CD4-positive, alpha-beta memory T cell (primary cell): ENCODE measurements at places on chromosomes 1 and 21.

DNA sequence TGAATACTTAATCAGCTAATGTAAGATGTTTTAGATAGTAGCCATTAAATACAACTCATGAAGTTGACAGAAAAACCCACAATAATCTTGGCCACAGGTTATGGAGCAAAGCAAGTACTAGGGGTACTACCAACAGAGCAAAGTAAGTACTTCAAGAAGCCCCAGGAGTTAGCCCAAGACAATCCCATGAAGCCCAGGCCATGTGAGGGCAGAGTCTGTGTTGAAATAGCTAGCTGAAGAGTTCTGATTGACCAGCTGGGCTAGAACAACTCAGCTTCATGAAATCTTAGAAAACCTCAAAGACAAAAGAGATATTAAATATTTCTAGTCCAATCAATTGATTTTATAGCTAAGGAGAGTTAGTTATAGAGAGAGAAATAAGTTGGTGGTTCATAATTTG is 212.9 kb upstream of the HOOK1 start:
- no peak for DNase-seq

DNA sequence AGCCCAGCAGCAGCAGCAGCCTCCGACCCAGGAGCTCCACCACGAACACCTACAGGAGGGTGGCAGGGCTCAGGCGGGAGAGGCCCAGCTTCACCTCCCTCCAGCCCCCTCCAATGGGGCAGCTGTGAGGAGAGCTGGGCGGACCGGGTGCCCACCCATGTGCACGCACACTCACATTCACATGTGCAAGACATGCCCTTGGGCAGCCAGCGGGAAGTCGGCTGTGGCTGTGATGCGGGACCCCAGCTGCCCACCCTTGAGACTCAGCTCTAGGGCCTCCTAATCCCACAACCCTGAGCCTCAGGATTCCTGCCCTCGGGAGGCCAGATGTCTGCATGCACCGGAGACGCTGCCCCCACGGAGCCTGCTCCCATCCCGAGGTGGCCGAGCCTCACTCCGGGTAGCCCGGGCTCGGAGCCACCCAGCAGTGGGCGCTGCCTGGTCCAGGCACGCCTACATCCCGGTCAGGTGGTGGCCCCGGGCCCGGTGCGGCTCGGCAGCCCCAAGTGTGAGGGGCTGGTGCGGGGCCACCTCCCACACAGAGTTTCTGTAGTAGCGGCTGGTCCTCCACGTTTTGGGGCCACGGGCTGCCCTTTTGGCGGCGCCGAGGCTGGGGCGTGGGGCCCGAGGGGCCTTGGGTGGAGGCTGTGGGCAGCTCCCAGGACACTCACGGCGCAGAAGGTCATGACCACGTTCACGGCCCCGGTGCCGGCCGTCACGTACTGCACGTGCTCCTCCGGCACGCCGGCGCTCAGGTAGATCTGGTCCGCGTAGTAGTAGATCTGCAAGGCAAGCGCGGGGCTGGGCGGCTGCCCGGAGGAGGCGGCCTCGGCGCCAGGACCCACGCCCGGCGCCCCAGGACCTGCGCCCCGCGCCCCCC is 12.9 kb upstream of the SLC2A7 start:
- DNase-seq, result no peak

DNA sequence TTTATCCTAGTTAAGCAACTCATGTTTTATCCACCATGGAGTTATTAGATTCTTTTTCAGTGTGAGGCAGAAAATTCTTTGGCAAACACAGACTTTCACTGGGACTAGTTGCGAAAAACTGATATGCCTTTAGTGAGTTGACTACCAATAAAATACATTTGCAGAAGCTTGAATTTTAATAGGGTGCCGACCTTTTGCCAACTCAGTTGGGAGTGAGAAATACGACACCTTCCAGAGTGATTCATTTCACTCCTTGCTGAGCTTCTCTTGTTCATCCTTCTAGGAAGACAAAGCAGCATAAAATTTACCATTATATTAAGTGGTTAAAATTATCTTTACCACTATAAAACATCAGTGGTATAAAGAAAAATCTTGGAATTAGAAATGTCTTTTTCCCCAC is 1.2 kb upstream of the KRTAP23-1 start:
- DNase-seq, result no peak

- DNase-seq, result no peak
Observed at GRCh38 chr1:226542623-226543103, 5.9 kb upstream of the STUM start.

- DNase-seq, result no peak
Observed at GRCh38 chr1:25944986-25945385, 38.8 kb upstream of the STMN1 start.
